ENCODE measurements at places on chromosomes 12 and 14.

DNA sequence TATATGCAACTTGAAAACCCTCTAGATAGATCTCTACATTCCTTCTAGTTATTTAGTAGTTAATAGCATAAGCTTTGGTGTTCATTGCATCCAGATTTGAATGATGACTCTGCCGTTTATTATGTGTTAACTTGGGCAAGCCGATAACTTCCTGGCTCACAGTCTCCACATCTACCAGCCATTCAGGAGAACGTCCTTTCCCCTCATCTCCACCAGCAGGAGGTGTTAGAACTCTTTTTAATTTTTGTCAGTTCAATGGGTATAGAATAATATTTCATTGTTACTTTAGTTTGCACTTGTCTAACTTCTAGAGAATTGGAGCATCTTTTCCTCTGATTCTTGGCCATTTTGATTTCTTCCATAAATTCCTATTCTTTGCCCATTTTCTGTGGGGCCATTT is 30.0 kb upstream of the WSCD2 start:
- DNase-seq, result no peak

DNA sequence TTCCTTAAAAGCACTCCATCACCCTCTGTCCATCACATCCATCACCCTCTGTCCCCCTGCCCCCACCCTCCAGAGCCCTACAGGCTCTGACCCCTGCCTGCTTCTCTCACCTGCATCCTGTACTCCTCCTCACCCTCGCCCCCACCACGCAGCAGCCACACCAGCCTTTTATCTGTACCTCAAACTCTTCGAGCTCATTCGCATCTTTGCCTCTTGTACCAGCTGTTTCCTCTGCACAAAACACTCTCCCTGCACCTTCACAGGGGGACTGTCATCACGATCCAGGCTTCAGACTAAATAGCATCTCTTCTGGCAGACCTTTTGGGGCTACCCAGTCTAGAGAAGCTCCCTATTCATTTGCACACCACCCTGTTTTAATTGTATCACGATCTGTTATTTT is 24.1 kb downstream of the TMEM229B start:
- DNase-seq, result no peak

DNA sequence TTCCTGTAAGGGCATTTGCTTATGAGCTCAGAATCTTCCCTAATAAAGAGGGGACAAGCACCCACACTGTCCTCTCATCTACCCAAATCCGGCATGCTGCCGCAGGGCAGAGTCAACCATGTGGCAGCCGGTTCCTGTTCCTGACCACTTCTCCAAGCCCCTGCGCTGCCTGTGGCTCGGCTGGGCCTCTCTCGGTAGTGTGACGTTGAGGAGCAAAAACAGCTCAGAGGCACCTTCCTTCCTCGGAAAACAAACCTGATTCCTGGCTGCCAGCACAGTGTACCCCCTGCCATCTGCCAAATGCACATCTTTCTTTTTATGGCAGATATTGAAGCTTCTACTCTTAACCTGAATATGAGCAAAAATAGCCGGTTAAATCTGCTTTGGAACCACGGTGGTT is 50.5 kb downstream of the CFAP251 start:
- DNase-seq, result no peak

GRCh38 chr12:59023861-59024424 is 103.6 kb upstream of the LRIG3 start:
- no peak for DNase-seq

DNA sequence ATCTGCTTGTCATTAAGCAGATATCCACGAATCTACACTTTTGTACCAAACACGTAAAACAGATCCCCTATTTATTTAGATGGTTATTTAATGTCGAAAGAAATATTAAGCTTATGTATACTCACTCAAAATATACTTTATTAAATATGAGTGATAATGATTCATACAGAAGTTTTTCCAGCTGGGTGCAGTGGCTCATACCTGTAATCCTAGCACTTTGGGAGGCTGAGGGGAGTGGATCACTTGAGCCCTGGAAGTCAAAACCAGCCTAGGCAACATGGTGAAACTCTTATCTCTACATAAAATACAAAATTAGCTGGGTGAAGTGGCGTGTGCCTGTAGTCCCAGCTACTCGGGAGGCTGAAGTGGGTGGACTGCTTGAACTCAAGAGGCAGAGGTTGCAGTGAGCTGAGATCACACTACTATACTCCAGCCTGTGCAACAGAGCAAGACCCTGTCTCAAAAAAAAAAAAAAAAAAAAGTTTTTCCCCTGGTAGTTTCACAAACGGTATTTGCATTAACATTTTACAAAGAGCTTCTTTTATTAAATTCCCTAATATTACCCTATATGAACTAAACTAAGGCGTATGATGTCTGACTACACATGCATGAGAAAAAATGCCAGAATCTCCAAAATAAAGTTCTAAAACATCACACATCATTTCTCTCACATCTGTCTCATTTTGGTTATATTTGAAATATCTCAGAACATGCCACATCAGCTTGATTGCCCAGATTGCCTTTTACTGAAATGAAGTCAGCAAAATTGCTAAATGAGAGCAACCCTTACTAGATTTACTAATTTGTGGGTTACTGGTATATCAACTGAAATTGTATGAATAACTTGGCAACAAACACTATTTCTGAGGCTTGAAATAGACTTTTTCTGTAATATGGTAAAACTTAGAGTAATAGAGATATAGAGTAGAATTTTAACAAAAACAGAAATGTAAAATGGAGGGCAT is 74.9 kb downstream of the PAWR start:
- no peak for DNase-seq

Data from T-helper 1 cell (primary cell).